ENCODE measurements at places on chromosomes 5 and 9.

DNA sequence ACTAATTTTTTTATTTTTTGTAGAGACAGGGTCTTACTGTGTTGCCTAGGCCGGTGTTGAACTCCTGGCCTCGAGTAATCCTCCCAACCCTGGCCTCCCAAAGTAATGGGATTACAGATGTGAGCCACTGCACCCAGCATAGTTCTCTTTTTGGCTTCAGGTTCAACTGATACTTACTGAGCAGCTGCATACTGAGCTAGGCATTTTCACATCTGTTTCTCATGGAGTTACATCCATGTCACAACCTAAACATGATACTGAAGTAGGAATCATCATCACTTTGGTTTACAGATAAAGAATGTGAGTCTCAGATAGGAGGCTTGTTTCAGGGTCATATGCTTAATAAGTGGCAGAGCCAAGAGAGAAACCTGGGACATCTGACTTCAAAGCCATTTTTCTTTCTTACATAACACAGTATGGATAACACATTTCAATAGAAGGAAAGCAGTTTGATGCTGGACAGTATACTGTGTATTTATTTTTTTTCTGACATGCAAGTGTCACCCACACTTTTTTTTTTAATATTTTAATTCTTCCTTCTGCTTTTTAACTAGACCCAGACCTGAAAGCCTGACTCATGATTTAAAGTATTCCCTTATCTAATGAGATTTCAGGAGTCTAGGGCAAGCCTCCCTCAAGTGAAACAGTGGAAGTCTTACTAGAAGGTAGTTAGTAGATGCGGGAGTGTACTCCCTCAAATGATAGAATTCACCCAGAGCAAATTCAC lies 90.8 kb downstream of the HACD4 start:
- ATAC-seq: no peak

- ATAC-seq: peak; percentile 93
These were observed 24.0 kb upstream of the ASPN start for GRCh38 chr9:92506184-92506857.

DNA sequence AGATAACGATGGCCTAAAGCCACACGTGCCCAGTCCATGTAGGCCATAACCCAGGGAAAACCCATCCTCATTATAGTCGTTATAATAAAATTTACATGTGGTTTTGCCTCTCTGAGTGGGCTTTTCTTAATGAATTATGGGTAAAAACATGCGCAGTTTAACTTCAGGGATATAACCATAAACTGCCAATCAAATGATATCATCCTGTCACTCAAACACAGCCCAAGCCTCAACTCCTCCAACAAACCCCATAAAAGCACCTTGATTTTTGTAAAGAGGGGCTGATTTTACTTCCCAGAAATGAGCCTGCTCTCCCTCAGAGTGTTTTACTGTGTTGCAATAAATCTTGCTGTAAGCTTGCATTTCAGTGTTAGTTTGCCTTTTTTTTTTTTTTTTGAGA lies 15.8 kb upstream of the SETX start:
- no peak for ATAC-seq

DNA sequence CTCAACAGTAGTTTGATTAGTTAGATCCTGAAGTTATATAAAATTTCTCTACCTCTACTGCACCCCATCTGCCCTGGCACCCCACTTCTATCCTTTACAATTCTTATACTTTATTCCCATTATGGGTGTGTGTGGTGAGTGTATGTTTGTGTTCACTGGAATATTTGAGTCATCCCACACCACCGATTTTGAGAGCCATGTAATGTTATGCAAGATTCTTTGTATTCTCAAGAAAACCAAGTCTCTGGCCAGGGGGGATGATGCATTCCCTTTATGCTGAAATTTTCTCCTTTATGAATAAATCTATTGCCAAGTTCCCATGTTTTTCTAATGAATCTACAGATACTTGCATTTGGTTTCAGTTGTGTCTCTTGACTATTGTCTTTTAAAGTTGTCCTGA lies 266.8 kb downstream of the ARHGEF28 start:
- no peak for ATAC-seq

- ATAC-seq: peak; percentile 49
These were observed 48.8 kb downstream of the FANCC start for GRCh38 chr9:95268681-95269080.
